GOT3 (cell line): ENCODE measurements at places on chromosomes 12 and 14.

DNA sequence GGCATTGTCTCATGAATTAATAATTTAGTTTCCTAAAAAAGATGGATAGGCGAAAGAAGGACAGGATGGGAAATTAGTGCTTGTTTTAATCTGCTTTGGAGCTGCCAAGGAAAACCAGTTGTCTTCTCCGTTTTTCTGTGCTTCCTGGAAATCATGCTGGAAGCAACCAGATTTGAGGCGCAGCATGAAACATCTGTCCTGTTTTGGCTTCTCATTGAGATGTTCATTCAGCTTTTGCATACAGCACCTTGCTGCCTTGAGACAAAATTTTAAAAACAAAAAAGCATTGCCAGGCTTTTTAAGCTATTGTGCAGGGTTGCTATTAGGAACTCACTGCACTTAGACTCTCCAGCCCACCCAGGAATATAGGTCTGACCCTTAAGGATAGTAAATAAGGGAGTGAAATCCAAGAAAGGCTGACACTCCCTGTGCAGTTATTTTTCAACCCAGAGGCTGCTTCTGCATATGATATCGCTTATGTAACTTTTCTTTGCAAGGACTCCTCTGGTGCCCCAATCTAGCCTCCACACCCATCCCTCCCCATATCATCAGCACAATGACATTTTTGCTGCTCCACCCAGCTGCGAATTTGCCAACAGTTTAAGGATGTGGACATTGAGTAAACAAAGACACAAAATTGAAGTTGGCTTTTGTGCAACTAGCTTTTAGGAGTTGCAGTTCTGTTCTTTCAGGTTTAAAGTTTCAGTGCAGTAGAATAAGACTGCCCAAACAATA is 46.9 kb upstream of the MDM1 start:
- no peak for DNase-seq

GRCh38 chr14:100603341-100604120 is 16.3 kb upstream of the BEGAIN start:
- DNase-seq, result no peak

DNA sequence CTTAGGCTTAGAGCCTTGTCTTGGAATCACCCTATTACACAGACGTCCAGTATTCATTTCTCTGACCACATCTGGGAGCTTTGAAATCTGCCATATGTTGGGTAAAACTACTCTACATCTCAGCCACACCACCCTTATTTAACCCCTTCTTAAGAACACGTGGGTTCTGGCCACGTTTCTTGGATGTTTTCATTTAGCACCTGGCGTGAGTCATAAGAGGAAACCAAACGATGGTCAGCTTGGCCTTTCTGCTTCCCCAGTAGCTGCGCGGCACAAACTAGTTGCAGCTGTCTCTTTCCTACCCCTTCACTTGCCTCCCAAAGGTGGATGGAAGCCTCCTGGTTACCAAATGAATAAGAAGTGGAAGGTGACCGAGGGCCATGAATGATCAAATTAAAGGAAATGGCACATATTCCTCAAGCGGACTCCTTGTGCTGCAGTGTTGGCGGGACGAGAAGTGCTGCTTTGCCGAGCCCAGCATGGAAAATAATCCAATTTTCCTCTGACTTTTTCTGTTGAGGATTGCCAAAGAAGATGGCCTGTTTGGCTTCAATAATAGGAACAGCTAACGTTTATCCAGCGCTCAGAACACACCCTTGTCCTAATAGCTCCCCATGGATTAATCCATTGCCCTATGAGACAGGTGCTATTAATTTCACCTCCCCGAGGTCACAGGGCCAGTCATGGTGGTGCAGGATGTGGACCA is 154.1 kb downstream of the ZNF664 start:
- no peak for DNase-seq

DNA sequence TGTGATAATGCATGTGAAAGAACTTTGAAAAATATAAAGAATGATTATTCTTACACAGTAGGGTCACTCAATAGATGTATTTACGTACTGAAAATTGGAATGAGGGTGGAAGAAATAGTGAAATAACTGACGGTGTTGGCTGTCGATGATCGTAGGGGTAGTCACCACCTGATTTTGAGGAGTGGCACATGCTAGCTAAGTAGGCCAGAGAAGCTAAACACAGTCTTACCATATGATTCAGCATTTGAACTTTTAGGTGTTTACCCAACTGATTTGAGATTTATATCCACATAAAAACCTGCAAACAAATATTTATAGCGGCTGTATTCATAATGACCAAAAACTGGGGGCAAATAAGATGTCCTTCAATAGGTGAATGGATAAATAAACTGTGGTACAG is 47.6 kb upstream of the HIF1A start:
- no peak for DNase-seq

DNA sequence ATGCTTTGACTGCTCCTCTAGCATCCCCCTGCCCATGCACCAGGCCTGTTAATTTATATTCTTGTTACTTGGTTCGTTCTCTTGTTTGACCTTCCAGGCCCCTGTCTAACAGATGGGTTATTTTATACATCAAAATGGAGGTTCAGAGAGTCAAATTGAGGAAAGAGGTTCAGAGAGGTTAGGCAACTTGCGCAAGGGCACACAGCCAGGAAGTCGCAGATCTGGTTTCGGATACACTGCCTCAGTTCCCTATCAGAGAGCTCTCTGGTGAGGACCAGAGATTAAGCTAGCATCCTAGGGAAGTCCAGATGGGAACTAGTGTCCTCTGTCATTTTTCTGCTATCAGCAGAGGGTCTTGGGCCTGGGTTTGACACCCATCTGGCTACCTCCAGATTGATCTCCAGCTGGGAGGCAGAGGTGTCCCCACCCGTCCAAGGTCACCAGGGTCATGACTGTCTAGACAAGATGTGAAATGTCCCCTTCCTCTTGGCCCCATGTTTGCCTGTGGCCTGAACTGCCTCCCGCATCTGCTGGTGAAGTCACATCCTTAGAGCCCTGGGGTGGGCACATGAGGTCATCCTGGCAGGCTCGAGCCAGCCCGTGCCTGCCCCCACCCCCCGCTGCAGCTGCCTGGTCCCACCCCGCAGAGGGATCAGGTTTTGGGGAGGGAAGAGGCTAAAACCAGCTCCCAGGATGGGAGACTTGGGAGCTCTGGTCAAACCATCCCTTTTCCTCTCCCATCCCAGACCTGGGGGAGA is 84.3 kb upstream of the NCOR2 start:
- no peak for DNase-seq

GRCh38 chr12:18145924-18146323 is 55.9 kb upstream of the RERGL start:
- no peak for DNase-seq

DNA sequence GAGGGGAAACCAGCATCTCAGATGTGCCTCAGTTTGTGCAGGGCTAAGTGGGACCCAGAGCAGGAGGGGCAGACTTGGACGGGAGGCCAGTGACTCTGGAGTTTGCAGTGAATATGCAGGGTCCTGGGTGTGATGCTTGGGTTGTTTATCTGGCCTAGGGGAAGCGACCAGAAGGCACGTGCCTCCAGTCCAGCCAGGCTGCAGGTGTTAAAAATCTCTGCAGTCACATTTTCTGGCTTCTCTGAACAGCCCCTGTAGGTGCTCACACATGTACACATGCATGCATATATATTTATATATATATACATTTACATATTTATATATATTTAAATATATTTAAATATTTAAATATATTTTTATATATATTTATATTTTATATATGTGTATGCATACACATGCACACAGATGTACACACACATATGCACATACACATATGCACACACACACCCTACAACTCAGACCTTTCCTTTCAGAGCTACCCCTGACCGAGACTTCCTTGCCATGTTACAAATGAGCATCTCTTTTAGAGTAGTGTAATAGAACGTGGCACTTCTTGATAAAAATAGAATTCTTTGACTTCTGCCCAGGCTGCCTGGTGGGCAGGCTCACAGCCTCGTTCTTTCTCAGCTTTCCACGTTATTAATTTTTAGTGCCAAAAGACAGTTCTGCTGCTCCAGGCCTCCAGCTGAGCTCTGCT is 26.8 kb upstream of the TCL1B start:
- DNase-seq, result no peak

DNA sequence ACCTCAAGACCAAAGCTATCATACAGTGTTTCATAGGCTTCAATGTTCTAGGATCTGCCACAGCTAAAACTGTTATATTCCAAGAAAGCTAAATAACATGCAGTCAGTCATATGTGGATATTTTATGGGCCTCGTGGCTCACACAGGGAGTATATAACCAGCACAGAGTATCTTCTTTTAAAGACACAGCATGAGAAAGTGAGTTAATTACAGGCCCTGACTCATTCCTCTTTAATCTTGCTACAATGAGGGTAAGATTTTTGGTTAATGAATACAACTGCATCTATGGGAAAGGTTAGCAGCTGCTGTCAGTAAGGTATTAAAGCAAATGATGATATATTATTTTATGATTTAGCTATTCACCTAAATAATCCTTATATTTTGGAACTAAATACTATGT is 111.0 kb downstream of the TRAFD1 start:
- no peak for DNase-seq

DNA sequence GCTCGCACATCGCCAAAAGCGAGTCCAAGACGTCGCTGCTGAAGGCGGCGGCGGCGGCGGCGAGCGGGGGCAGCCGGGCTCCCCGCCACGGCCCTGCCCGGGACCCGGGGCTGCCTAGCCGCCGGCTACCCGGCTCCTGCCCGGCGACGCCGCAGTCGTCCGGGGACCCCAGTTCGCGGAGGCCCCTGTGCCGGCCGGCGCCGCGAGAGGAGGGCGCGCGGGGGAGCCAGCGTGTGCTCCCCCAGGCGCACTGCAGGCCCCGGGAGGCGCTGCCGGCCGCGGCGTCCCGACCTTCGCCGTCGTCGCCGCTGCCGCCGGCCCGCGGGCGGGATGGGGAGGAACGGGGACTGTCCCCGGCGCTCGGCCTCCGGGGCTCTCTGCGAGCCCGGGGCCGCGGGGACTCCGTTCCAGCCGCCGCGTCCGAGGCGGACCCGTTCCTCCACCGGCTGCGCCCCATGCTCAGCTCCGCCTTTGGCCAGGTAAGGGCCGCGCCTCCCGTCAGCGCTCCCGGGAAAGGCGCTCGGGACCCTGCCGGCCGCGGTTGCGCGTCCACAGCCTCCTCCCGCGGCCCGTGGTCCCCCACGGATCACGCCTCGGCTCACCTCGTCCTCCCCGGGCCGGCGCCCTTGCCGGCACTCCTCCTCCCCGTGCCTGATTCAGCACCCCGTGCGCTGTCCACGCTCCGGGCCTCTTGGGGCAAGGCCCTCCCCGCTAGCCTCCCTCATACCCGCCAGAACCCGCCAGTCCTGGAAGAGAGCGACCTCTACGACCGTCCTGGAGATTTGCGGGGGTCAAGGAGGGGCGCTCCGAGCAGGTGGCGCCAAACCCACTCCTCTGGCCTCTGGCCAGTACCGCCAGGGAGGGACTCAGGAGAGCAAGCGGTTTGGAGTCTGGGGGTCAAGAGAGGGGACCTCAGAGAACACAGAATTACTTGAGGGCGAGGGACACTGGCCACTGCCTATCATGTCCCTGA is 721 bp downstream of the CABP1 start:
- DNase-seq, result no peak

DNA sequence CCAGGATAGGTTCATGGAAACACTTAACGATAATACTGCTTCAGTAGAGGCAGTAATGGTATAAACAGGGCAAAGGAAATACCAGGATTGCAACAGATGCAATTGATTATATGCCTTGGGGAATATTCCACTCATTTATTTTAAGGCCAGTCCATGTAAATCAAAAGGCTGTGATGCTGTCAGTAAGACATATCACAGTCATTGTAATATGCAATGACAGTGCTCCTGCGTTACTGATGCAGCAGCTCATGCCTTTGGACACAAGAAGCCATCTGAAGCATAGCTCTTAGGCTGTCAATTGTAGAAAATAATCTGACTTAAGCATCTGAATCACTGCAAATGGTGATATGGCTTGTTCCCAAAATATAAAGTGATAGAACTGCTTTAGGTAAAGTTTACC is 674.8 kb downstream of the TMTC2 start:
- no peak for DNase-seq

DNA sequence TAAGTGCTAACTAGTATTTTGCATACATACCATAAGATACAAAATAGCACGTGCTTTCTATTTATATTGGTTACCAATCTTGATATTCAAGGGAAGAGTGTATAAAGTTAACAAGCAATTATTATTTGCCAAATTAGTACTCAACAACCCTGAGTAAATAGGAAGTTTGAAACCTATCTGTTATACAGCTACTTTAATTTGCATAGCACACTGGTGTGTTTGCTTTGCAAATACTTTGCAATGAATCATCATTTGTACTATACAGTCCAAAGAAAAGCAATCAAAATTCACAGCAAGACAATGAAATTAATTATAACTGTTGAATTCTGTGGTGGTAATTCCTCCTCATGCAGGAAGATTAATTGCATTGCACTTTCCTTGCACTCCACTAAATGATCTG is 469.1 kb downstream of the PRKD1 start:
- no peak for DNase-seq

DNA sequence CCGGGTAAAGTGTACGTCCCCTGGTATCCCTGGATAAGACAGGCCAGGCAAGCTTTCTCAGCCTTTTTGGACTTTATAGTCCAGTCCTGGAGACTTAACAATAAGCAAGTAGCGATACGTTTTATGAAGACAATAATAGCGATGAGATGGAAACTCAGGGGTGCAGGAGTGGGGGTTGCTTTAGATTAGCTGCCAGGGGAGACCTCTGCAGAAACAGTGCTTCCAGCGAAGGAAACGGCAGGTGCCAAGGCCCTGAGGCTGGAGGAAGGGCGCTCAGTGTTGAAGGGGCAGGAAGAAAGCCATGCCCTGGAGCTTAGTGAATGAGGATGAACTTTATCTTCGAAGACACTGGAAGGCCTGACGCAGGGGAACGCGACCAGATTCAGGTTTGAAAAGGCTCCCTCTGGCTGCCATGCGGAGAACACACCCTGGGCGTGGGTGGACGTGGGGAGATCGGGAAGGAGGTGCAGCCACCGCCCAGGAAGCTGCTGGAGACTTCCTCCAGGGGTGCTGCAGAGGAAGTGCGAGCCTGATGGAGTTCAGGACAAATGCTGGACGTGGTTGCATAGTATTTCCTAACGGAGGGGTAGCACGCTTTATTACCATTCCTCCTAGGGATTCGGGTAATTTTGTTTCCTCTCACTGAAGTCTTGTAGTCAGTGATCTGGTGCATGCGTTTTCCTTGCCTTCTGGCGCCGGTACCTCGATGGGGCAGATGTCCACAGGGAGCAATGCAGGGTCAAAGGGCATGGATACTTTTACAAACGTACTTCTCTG is 26.1 kb upstream of the UBC start:
- no peak for DNase-seq

GRCh38 chr12:65607401-65607841 is 216.9 kb upstream of the HMGA2 start:
- DNase-seq, result no peak

- DNase-seq, result no peak
These were observed 166.0 kb downstream of the SLC38A4 start for GRCh38 chr12:46659824-46660223.

DNA sequence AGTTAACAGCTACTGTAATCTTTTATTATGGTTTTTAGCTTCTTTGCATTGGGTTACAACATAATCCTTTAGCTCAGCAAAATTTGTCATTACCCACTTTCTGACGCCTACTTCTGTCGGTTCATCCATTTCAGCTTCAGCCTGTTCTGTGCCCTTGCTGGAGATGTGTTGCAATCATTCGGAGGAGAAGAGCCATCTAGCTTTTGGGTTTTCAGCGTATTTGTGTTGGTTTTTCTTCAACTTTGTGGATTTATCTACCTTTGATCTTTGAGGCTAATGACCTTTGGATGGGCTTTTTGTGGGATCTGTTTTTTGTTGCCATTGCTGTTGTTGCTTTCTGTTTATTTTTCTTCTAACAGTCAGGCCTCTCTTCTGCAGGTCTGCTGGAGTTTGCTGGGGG is 69.2 kb upstream of the ATXN7L3B start:
- DNase-seq, result no peak

GRCh38 chr14:20696764-20697163 is 8.2 kb downstream of the ANG start:
- DNase-seq, result no peak
